Neuronal stem cell (in vitro differentiated cells): ENCODE measurements at places on chromosomes 12 and 14.

DNA sequence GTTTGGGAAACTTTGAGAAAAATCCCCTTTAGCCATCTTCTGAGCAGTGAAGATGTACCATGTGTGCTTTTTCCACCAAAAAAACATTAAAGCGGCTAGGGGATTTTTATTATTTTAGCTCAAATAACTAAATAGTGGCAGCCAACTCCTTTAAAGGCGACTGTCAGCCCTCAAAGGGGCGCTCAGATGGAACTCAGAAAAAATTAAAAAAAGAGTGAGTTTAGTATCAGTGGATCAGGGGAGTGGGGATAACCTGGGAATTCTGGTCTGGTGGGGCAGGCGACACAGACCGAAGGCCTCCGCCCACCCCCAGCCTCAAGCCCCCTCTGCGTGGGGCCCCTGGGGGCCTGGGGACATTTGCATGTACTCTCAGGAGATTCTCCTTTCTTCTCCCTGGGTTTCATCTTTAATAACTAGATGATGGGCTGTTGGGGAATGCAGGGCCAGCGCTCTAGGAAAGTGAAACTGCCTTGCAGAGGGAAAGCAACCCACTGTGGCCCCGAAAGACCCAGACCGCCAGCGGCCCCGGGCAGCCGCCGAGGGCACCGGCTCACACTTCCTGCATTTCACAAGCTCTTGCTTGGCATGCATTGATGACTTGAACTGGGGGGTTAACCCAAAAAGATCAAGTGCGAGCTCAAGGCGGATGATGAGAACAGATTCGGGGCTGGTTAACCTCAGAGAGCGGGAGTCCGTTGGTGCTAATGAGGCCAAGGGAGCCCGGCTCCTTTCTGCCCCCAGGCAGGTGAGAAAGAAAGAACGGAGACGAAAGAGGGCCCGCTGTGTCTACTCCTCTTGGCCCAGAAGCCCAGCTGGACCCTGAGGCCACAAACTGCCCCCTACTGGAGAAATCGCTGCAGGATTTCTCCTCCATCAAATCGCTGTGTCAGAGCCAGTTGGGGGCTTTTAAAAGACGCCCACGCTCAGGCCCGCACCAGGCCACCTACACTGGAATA is 7.3 kb upstream of the BATF start:
- peaks cover 24% of the 10 kb centered on the region for H3K27me3 ChIP-seq
- DNase-seq: no peak
- H3K27ac ChIP-seq: no peak overlapping the region
- H3K36me3 ChIP-seq: no peaks in the 10 kb centered on the region
- H3K4me3 ChIP-seq: no peak overlapping the region

DNA sequence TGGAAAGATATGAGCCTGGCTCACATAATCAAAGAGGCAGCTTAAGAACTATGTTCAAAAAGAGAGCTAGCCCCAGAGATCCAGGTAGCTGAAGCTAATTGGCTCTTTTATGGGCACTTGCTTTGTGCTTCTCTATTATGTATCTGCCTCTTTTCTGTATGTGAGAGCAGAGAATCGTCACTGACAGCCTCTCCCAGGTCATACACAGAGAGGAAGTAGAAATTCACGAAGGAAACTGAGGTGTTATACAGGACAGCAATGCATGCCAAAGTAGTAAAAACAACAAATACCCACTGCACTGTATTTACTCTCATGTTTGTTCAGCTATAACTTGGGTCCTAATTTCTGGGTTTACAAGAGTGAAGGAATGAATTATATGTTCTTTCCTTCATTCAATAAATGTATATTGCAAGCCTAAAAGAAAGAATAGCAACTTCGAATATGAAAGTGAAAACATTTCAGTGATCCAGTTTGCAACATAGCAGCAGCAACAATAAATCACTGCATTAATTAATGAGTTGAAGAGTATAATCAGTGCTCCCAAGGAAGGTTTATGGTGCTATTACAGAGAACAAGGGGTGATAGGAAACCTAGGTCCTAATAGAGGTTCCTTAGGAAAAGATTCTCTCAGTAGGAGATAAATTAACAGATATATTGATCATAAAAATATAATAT is 47.1 kb upstream of the ATXN7L3B start:
- no peak overlapping the region for H3K4me3 ChIP-seq
- H3K4me1 ChIP-seq: peaks cover 4% of the 10 kb centered on the region
- no peak for DNase-seq
- no peaks in the 10 kb centered on the region for H3K27me3 ChIP-seq
- H3K36me3 ChIP-seq: no peaks in the 10 kb centered on the region

GRCh38 chr12:106195621-106196027 is 52.2 kb downstream of the CKAP4 start:
- peaks cover 13% of the 10 kb centered on the region for H3K4me1 ChIP-seq
- H3K4me3 ChIP-seq: no peak overlapping the region
- no peak for DNase-seq
- no peaks in the 10 kb centered on the region for H3K27me3 ChIP-seq

DNA sequence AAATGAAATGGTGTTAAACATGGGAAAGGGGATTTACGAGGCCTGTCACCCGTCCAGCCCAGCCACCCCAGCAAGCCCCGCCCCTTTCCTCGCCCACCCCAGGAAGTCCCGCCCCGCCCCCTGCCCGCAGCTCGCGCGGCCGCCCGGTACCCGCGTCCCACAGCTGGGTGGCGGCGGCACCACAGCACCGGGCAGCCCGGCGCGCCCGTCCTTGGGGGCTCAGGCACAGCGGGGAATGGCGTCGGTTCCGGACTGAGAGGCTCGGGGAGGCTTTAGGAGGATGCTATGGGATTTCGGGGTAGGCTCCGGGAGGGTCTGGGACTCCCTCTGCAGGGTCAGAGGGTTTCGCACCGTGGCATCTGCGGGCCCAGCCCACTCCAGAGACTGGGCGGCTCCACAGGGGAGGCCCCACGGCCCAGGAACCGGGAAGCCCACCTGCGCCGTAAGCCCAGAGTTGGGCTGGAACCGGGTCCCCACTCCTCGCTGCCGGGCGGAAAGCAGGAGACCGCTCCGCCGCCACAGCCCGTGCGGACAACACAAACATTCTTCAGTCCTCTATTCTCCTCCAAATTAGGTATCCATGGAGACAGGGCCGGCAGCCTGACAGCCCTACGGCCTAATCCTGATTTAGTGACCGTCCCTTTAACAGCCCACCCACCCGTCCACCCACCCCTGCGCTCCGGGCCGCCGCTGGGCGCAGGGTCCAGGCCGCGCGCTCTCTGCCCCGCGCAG is 1.4 kb downstream of the FIGNL2 start:
- H3K4me1 ChIP-seq: peaks cover 24% of the 10 kb centered on the region
- H3K27me3 ChIP-seq: no peaks in the 10 kb centered on the region
- peak; percentile 80 for DNase-seq
- peaks cover 4% of the 10 kb centered on the region for H3K36me3 ChIP-seq
- H3K27ac ChIP-seq: peak overlapping the region; percentile 88
- H3K4me3 ChIP-seq: peak overlapping the region; percentile 93

- H3K27ac ChIP-seq: no peak overlapping the region
- peaks cover 8% of the 10 kb centered on the region for H3K4me1 ChIP-seq
- no peaks in the 10 kb centered on the region for H3K27me3 ChIP-seq
Observed at GRCh38 chr14:32726516-32726915, 212.2 kb upstream of the NPAS3 start.

DNA sequence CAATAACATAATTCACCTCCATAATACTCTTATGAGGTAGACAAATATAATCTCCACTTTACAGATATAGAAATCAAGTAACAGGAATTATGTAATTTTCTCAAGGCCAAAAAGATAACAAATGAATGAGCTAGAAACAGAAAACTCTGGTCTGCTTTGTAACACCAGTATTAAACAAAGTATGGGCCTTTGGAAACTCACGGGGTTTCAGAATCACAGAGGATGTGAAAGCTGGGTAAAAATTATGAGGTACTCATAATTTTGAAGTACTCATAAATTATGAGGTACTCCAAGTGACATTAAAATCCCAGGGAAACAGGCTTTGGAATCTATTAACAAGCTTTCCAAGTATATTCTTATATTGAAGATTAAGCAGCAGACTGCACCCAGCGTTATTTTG is 140.2 kb downstream of the MED13L start:
- H3K4me1 ChIP-seq: peaks cover 3% of the 10 kb centered on the region
- DNase-seq: no peak
- no peak overlapping the region for H3K27ac ChIP-seq
- H3K36me3 ChIP-seq: no peaks in the 10 kb centered on the region

DNA sequence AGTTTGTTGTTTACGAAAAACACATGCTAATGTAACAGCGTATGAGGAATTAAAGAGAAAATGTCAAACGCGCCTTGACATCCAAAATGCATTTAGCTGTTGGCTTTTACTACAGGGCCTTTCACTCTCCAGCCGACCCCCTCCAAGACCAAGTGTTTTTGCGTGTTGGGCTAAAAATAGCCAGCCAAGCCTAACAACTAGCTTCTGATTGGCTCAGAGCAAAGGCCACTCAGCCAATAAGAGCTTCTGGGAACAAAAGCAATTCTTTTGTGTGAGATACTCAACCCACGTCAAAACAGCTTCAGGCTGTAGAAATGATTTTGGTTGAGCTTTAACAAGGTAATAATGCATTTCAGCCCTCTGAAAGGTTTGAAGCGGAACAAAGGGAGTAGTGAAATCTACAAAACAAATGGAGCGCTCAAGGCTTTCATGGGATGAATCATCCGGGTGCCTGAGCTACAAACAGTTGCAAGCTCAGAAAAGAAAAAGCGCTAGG is 198.7 kb upstream of the DCN start:
- DNase-seq: peak; percentile 84
- peaks cover 4% of the 10 kb centered on the region for H3K4me1 ChIP-seq
- peak overlapping the region; percentile 79 for H3K27ac ChIP-seq
- peak overlapping the region; percentile 38 for H3K4me3 ChIP-seq
- H3K27me3 ChIP-seq: no peaks in the 10 kb centered on the region

DNA sequence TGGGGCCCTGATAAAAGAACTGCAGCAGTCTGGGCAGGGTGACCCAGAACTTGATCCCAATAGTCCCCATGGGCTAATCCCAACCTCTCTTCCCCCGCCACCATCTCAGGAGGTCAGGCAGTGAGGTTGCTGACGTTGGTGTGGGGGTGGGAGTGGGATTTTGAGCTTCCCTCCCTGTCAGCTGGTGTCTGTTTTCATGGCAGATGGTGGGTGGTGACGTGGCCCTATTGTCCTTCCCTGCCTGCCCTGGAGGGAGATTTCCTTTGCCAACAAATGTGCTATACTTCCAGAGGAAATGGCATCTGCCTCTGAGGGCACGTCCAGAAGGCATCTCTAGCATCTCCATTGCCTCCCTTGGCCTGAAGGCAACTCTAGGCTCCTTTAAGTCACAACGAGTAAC is 37.7 kb downstream of the NEUROD4 start:
- H3K4me1 ChIP-seq: peaks cover 9% of the 10 kb centered on the region
- H3K4me3 ChIP-seq: no peak overlapping the region
- H3K27me3 ChIP-seq: no peaks in the 10 kb centered on the region
- H3K36me3 ChIP-seq: no peaks in the 10 kb centered on the region

DNA sequence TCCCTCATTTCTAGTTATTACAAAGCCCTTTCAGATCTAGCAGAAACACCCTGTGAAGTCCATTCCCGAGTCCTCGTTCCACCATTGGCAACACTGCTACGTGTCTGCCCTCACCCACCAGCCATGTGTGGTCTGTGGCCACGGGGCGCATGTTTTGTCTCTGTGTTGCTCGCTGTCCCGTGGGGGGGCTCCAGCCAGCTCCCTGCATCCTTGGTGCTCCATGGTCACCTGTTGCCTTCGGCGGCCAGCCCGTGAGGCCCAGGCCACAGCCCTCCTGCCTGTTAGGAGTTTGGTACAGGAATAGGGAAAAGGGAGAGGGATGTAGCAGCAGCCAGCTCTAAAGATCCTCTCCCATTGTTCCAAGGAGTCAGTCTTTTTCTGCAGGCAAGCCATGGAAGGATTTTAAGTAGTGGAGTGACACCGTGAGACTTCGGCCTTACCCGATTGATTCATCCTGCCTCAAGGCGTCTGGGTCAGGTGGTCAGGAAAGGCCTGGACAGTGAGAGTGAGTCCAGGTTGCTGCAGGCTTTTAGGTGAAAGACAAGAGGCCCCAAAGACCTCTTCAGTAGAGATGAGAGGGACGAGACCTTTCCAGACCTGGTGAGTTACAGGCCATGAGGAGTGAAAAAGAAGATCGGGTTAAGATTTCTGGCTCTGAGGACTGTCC is 30.3 kb downstream of the TPCN1 start:
- no peak overlapping the region for H3K27ac ChIP-seq
- DNase-seq: no peak
- H3K36me3 ChIP-seq: no peaks in the 10 kb centered on the region

- no peak overlapping the region for H3K4me3 ChIP-seq
- H3K36me3 ChIP-seq: no peaks in the 10 kb centered on the region
- H3K4me1 ChIP-seq: no peaks in the 10 kb centered on the region
- no peak for DNase-seq
Observed at GRCh38 chr14:65495196-65495595, 82.7 kb downstream of the FUT8 start.
